Caudate nucleus (tissue), 63 donors: ENCODE measurements at places on chromosomes 5 and 9.

DNA sequence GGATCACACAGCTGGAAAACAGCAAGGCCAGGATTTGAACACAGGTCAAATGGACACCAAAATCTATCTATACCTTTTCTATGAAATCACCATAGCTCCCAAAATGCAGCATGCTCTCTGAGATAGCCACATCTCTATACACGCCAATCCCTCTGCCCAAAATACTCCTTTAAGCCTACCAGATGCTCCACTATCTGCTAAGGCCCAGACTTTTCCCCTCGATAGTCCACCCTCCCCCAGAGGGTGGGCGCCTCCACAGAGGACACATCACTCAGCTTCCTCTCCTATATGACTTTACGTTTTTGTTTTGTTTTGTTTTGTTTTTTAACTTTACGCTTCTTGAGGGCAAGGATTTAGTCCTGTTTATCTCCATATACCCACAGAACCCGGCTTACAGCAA lies 46.8 kb downstream of the MTMR12 start:
- no peak for DNase-seq

- no peak for DNase-seq
These were observed 14.7 kb upstream of the LHX2 start for GRCh38 chr9:123996731-123997421.

DNA sequence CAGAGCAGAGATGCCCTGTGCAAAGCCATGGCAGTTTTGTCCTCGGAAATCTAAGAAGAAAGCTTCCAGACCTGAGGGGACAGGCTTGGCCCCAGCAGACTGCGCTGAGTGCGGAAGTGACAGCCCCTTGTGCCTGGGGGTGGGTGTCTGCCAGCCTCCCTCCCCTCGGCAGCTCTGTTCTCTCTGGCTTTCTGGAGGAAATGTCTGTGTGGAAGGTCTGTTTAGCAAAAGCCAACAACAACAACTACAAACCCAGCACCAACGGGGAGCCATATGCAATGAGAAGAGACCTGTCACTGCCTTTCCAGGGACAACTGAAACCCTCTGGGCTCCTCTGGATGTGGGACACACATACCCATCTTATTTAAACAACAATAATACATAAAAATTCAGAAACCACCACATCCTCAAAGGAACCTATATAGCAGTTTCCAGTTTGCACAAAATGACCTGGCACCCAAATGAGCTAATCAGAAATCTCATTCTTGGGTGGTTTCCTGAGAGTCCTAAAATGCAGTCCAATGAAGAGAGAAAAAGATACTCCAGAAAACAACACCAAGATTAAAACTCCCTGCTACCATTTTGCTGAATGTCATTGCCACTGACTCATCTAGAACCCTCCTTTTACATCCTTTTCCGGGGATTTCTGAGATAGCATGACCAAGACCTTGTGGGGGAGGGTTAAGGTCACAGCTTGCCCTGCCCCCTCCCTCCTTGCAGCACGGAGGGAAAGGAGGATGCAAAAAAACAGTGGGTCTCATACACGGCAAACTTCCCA lies 97.7 kb downstream of the AK8 start:
- DNase-seq, result no peak

DNA sequence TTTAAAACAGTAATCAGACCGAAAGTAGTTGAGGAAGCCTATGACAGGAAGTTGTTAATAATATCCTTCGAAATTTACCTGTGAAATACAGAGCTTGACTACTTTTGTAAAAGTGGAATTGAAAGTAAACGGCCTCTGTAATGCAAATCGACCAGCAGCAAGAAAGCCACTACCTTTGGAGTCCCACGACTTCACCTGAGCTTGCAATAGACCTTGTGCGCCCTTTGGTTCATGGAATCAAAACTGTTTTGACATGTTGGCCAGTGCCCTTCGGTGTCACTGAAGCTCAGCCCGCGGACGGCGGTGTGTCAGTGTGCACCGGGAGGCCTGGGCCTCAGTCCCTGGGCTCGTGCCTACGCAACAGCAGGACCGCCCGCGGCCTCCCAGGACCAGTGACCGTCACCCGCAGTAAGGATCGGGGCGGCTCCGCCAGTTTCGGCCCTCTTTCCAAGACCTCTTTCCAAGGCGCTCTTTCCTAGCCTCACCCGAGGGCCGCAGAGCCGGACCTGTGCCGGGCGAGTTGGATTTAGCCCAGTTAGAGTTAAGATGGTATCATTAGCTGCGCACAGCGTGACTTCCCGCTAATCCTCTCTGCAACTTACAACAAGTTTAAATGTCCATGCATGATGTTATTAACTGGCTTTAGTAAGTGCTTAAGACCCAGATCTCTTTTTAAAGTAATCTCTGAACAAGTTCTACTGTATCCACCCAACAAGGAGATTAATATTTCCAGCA lies 223.3 kb downstream of the MEF2C start:
- DNase-seq, result no peak
